ENCODE measurements at places on chromosomes 7 and 10.

GRCh38 chr10:48774416-48775205 lies 89.9 kb downstream of the WDFY4 start:
- no peaks in the 10 kb centered on the region for H3K36me3 ChIP-seq
- no peak for DNase-seq
- H3K27me3 ChIP-seq = peaks cover 2% of the 10 kb centered on the region
- no peak overlapping the region for H3K27ac ChIP-seq
- H3K4me1 ChIP-seq = no peaks in the 10 kb centered on the region

GRCh38 chr10:67988606-67989005 lies 86.5 kb downstream of the HERC4 start:
- no peak overlapping the region for H3K4me3 ChIP-seq
- H3K27me3 ChIP-seq = no peaks in the 10 kb centered on the region
- no peaks in the 10 kb centered on the region for H3K4me1 ChIP-seq
- peaks cover 35% of the 10 kb centered on the region for H3K36me3 ChIP-seq

GRCh38 chr10:63068246-63068645 lies 64.9 kb upstream of the NRBF2 start:
- H3K27ac ChIP-seq = no peak overlapping the region
- peaks cover 11% of the 10 kb centered on the region for H3K27me3 ChIP-seq
- no peak for DNase-seq

DNA sequence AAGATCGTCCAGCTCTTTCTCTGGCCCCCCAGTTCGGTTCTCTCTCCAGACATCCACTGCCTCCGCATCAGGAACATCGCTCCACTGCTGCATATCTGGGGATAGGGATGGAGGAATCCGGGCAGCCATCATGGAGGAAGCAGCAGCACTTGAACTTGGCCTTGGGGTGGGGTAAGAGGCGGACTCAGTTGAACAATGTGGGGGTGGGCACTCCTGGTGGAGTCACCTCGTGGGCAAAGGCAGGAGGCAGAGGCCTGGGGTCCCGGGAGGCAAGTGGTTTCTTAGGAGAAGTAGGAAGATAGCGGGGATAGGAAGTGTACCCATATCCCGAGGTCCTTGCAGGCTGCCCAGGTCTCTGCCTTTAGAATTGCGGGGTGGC lies 98.3 kb downstream of the CHST15 start:
- peaks cover 3% of the 10 kb centered on the region for H3K4me1 ChIP-seq
- peaks cover 4% of the 10 kb centered on the region for H3K27me3 ChIP-seq
- H3K36me3 ChIP-seq = no peaks in the 10 kb centered on the region
- no peak overlapping the region for H3K4me3 ChIP-seq
- DNase-seq = peak; percentile 2

DNA sequence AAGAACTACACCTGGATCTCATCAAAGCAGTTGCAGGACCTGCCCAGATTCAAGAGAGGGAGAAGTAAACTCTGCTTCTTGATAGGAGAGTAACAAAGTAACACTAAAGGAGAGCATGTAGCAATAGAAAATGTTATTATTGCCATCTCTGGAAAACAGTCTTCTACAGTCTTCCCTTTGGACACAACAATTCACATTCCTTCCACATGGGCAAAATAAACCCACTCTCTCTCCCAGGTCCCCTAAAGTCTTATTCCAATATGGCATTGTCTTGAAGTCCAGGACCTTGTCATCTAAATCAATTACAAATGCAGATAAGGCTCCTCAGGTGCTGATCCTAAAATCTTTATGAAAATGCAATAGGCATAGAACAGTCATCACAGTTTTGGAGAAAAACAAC lies 10.3 kb upstream of the WNT2 start:
- H3K4me1 ChIP-seq = no peaks in the 10 kb centered on the region
- DNase-seq = no peak
- H3K36me3 ChIP-seq = no peaks in the 10 kb centered on the region
- H3K27ac ChIP-seq = no peak overlapping the region

All from IMR-90 (cell line).